MG63 (cell line): ENCODE measurements at places on chromosomes 12 and 14. TPM values are rescaled to one million over a fixed set of nuclear protein-coding genes. Genes with fewer than 3 reads are reported as not detected.

Gene AVPR1A
- not detected in 2 replicates for total RNA-seq

Gene PMCH
- total RNA-seq, result not detected in 2 replicates

Gene NEDD8
- total RNA-seq, result 138 and 173 TPM in 2 replicates

Gene ZNF384
- 9.3 and 21.9 TPM in 2 replicates for total RNA-seq

Gene PTGDR
- total RNA-seq, result not detected in 2 replicates

DNA sequence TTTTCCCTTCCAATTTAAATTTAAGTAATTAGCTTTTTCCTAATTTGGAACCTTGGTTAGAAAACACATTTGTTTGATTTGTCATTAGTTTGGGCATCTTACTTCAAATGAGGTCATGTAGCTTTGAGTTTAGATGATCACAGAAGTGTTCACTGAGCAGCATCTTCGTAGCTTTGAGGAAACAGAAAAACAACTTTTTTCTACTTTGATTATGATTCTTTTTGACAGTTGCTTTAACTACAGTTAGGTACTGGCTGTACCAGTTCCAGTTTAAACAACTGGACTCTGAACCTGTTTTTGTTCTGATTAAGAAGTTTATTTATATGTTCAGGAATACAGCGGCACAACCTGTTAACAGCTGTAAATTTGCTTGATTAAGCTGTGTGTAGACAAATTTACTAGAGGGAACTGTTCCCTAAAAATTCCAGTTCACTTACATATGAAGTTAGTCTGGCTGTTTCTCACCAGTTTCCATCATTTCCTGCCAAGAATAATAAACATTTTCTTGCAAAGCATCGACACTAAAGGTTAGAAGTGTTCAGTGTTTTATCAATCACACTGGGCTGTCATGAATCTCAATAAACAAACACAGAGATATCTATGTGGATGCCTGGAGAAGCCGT lies 191.9 kb downstream of the RAD51B start:
- DNase-seq, result no peak

- DNase-seq, result no peak
Measured at GRCh38 chr14:100056964-100057795, 8.0 kb upstream of the EVL start.

- DNase-seq, result no peak
Measured at GRCh38 chr14:104746071-104746545, 6.8 kb upstream of the SIVA1 start.

GRCh38 chr12:61758661-61759060 lies 501.5 kb upstream of the USP15 start:
- no peak for DNase-seq

GRCh38 chr14:105155071-105155651 lies 13.4 kb downstream of the JAG2 start:
- DNase-seq, result no peak

GRCh38 chr14:48914382-48914781 lies 671.8 kb downstream of the RPS29 start:
- DNase-seq, result no peak

DNA sequence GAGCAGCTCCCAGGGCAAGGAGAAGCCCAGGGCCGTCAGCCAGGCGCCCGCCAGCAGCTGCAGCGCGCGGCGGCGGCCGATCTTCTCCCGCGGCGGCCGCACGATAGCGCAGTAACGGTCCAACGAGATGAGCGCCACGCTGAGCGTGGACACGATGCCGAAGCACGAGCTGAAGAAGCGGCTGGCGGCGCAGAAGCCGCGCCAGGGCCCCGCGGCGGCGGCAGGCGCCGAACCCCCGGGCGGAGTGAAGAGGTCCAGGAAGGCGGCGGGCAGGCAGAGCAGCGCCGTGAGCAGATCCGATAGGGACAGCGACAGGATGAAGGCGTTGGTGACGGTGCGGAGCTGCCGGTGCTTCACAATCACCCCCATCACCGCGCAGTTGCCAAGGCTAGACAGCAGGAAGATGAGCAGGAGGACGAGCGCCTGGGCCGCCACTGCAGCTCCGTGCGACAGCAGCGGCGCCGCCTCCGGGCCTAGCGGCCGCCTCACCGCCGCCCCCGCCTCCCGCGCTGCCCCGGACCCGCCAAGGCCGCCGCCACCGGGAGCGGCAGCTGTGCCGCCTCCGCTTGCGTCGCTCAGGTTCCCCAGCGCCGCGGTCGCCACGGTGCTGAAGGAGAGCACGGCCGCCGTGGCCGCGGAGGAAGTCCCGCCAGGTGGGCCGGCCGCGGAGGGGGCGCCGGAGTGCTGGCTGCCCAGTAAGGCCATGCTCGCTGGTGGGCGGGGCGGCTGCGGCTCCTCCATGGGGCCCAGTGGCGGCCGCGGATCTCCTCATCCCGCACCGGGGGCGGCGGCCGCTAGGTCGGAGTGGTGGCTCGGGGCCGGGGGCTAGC lies 479 bp downstream of the GPR135 start:
- DNase-seq, result no peak

DNA sequence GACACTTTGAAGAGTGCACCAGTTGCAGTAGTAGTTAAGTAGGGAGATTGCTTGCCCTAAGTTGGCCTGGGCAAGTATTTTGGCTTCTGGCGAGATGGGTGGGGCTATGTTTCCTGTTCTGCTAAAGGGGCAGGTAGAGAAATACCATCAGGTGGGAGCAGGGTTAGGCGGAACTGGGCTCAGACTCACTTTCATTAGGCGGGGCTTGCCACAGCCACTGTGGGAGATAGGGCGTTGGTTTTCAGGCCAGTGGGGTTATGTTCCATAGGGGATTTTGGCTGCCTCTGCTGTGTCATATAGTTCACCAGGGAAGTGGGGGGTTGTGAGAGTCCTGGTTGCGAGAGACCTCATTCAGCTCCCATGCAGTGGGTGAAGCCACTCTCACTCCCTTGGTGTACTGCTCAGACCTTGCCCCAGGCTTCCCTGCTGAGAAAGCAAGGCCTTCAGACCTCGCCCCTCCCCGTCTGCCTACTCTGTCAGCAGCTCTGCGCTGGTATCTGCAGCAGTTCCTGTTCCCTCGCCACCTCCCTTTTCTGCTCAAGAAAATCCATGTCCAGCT lies 43.3 kb downstream of the AEBP2 start:
- DNase-seq, result no peak

DNA sequence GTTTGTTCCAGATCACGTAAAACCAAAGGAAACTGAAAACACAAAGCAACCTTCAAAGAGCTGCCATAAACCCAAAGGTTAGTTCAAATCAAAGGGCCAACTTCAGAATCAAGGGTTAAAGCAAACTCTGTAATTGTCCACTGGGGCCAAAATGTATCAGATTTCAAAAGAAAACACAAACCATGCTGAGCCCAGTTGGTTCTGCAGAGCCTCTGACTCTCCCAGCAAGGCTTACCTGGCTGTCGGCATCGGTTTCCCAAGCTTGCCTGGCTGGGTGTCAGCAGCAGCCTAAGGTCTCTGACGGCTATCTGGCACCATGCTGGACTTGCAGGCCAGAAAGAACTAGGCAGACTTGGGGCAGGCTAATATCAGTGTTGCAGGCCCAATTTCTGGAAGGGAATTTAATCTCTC lies 125.3 kb downstream of the DAD1 start:
- no peak for DNase-seq

DNA sequence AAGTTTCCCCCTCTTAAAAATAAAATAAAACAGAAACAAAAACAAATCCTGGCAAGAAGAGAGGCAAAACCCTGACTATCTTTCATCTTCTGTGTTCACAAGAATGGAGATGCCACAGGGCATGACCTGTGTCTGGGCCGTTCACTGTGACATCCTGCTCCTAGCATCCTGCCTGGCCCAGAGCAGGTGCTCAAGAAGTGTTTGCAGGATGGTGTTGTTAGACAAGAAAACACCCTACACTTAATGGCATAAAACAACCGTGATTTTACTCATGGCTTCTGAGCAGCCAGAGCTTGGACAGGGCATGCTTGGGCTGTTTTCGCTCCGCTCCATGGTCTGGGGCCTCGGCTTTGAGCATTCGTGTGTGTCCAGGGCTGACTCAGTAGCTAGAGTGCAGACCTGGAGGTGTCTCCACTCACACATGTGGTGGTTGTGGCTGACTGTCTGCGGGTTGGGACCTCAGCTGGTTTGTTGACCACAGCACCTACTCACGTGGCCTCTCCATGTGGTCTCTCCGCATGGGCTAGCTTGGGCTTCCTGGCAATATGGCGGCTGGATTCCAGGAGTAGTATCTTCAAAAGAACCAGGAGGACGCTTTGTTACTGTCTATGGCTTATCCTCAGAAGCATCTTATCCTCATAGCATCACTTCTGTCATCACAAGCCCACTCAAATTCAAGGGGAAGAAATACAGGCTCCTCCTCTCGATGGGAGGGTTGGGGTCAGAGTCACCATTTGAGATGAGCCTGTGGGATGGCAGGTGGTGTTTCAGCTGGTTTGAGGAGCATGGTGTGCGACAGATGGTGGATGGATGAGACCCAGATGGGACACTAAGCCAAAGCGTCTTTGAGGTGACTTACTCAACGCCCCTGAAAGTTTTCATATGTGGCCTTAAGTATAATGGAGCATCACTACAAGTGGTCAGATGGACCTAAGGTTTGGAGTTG lies 33.2 kb upstream of the FZD10 start:
- DNase-seq, result no peak

- peak; percentile 65 for DNase-seq
Measured at GRCh38 chr14:68961781-68962584, 17.1 kb downstream of the ACTN1 start.

DNA sequence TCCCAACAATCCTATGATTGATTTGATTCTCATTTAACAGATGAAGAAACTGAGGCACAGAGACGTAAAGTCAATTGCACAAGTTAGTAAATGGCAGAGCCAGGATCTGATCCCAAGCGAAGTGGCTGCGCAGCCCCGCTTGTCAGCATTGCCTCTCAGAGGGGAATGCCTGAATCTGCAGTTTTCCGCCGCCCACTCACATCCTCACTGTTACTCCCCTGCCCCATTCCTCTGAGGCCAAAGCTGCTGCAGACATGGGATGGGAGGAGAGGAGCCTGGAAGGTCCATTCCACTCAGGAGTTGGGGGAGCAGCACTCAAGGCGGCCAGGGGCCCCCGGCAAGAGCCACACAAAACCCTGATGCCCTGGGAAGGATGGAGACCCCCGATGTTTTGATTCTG lies 1.0 kb downstream of the NRIP2 start:
- no peak for DNase-seq

DNA sequence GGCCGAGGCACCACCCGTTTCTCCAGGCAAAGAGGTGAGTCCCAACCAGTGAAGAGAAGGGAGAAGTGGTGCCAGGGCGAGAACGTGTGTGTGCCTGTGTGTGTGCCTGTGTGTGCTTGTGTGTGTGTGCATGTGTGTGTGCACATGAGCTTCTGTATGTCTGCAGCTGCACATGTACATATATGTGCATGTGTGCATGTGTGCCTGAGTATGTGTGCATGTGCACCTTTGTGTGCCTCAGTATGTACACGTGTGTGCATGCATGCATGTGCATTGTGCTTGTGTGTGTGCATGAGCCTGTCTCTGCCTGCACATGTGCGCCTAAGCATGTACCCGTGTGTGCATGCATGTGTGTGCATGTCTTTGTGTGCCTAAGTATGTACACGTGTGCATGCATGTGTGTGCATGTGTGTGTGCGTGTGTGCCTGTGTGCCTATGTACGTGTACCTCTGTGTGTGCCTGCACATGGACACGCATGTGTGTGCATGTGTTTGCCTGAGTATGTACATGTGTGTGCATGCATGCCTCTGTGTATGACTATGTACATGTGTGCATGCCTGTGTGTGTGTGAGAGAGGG lies 5.9 kb upstream of the GALNT9 start:
- DNase-seq, result no peak

DNA sequence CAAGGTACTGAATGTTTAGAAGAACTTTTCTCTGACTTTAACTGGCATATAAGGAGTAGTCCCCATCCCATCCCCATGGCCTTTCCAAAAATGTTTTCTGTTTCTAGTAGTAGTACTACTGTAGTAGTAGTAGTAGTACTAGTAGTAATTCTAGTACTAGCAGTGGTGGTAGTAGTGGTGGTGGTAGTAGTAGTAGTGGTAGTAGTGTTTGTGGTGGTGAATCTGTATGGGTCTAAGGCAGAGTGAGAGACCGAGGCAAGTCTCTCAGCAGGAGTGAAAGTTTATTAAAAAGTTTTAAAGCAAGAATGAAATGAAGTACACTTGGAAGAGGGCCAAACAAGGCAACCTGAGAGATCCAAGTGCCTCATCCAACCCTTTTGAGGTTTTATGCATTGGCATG lies 58.6 kb downstream of the FOXN4 start:
- DNase-seq, result no peak
